SJSA1 (cell line): ENCODE measurements at places on chromosomes 7 and 10. TPM values are rescaled to one million over a fixed set of nuclear protein-coding genes. Genes with fewer than 3 reads are reported as not detected.

The ETV1 gene
- 3.8 and 4.7 TPM in 2 replicates for total RNA-seq

The TRIL gene
- 0.05 TPM in 1 of 2 replicates, not detected in the other for total RNA-seq

DNA sequence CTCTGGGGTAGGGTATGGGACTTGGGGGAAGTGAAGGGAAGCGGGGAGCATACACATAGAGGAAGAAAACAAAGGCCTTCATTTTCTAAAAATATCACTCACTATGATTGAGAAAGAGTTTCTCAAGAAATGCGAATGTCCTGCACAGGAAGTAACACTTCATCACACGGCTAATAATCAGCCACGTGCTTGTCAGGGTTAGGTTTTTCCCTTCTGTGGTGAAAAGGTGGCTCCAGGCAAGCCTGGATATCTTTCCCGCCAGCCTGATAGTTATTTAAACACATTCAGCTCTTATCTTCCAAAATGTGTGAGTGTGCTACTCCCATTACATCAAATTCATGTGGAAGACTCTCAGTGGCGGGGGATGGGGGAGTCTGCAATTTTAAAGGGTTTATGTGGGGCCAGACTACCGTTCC is 166.4 kb upstream of the ADO start:
- no peak for DNase-seq

DNA sequence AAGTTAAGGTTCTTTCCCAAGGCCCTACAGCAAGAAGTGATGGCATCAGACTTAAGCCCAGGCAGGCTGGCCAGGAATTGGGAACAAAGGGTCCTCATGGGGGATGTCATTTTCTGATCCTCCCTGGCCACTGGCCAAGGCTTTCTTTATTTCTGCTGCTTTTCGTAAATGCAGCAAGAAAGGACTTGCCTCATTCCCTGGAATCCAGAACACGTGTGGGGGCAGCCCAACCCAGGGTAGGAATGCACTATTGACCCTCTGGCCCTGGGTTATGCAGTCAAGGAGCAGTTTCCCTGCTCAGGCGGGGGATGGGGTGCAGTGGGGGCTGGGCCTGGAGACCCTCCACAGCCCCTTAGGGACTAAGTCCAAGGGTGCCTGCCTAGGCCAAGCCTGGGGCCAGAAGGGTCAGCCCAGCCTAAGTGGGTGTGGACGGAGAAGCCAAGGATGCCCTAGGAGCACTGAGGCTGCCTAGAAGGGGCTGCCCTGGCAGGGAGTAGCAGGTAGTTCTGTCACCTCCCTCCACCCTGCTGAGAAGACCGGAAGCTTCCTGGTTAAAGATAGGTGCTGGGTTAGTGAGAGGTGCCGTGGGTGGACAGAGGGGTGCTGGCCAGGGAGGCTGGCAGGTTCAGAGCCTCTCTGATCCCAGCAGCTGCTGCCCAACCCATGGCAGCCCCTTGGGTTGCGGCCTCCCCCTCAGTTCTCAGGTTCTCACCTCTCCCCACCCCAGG is 179.2 kb downstream of the SH3PXD2A start:
- DNase-seq: peak; percentile 75

GRCh38 chr7:33922820-33923219 is 17.5 kb downstream of the BMPER start:
- DNase-seq: no peak

DNA sequence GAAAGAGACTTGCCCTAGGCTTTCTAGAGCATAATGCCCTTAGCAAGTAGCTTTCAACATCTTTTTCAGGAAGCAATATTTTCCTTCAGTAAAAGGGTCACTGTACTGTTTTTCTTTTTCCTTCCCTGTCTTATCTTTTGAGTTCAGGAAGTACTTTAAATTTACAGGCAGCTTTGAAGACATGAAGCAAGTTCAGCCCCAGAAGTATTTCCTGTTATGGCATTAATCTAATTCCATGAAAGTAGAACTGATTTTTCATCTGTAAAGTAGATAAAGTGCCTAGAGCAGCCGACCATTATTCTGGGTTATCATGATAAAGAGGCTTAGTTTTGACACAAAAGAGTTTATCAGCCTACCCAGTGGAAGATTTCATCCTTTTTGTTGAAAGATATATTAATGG is 288.2 kb downstream of the ADK start:
- no peak for DNase-seq

DNA sequence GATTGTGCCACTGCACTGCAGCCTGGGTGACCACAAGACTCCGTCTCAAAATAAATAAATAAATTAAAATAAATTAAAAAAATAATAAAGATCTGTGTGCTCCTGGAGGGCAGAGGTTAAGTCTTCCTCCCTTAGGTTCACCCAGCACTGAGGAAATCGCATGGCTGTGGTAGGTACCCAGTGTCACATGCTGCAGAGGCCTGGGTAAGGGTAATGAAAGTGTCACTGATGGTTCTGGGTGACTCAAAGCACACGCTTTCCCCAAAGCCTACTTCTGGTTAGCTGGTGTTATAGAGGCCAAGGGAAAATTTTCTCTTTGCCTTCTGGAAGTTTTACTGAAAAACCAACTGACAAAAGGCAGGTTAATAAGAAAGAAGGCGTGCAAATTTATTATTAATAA is 88.8 kb upstream of the ITGB1 start:
- no peak for DNase-seq

DNA sequence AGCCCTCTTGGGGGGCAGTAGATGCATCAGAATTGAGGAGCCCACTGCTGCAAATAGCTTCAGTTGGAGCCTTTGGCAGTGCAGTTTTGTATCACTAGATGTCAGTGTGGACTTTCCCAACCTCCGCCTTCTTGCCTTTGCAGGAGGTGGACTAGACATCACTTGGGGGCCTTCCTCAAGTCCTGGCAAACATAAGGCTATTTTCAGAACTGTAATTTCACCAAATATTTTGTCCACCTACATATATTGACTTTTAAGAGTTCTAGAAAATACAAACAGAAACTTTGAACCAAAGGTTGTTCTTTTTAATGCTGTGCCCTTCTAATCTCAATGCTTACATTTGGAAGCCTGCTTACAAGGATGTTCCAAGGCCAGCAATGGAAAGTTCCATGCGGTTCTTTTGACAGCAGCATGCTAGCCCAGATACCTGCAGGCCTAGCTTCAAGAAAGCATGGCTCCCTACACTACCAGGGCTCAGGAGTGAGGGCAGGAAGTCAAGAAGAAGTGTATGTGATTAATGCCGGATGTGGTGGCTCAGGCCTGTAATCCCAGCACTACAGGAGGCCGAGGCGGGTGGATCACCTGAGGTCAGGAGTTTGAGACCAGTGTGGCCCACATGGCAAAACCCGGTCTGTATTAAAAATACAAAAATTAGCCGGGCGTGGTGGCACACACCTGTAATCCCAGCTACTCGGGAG is 8.0 kb upstream of the ZNRF2 start:
- DNase-seq: no peak

- no peak for DNase-seq
These were observed 2.8 kb downstream of the EBF3 start for GRCh38 chr10:129961157-129961701.

- DNase-seq: no peak
These were observed 17.3 kb upstream of the EVX1 start for GRCh38 chr7:27224983-27225934.
